ENCODE measurements at places on chromosomes 7 and 10. TPM values are rescaled to one million over a fixed set of nuclear protein-coding genes. Genes with fewer than 3 reads are reported as not detected.

The OPALIN gene
- total RNA-seq: not detected

The CAV1 gene
- total RNA-seq: 611 TPM

The MAPK8 gene
- 34.7 TPM for total RNA-seq

GRCh38 chr7:39623732-39624441 lies 515 bp downstream of the RALA start:
- DNase-seq: no peak

The OR6B1 gene
- not detected for total RNA-seq

The ZP3 gene
- total RNA-seq: not detected

- DNase-seq: no peak
Measured at GRCh38 chr7:1244700-1245523, 12.2 kb downstream of the UNCX start.

DNA sequence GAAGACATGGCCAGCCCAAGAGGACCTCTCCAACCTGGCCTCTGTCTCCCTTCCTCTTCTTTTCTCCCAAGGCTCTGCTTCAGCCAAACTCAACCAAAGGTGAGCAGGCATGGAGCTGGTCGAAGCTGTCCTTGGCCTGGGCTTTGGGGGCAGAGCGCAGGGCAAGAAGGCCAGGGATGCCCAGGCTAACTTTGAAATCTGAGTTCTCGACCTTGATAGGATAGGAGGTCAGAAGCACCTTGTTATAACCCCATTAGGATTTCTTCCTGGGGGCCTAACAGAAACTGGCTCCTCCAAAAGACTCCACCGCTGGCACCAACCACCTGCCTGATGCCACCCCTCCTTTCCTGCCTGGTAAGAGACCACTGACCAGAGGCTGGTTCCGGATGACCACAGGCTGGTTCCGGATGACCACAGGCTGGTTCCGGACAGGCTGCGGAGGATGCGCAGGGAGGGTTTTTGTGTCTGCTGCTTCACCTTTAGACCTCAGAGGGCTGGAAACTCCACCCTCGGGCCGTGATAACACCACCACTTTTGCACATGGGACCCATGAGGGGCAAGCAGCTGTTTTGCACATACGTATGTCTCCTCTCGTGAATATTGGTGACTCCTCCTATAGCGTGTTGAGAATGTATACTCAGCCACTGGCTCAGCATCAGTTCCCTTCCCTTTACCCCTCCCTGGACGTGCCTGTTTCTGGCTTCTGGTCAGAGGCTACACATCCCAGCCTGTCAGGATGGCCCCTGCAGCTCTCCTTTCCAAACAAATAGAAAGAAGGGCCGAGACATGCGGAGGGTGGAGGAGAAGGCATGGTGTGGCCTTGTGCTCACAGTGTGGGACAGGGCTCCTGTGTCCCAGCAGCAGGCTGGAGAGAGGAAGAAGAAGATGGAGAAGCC lies 140.1 kb downstream of the DNAJB6 start:
- DNase-seq: no peak

The PRSS1 gene
- not detected for total RNA-seq

- no peak for DNase-seq
Measured at GRCh38 chr10:46024948-46025347, 5.5 kb downstream of the NCOA4 start.

GRCh38 chr7:80923211-80923612 lies 4.4 kb upstream of the SEMA3C start:
- DNase-seq: no peak

- no peak for DNase-seq
Measured at GRCh38 chr7:138032186-138032585, 30.3 kb upstream of the CREB3L2 start.

DNA sequence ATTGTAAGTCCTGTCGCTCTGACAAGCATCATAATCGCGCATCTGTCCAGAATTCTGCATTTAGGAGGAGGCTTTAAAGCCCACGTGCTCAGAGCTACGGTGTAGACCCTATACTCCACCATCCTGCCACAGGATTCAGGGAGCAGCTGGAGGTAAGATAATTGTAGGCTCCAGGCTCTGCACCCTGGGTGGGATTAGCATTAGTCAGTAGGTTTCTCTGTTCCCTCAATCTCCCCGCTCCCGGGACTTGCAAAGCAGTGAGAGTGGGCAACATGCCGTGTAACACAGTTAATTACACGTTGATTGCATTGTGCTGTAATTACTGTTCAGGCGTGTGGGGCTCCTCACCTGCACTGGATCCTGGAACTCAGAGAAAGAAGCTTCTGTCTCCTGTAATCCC lies 89.3 kb upstream of the CUX1 start:
- no peak for DNase-seq

- DNase-seq: peak; percentile 62
Measured at GRCh38 chr7:64892666-64893309, 10.3 kb upstream of the ZNF273 start.

GRCh38 chr10:19041171-19041570 lies 7.4 kb upstream of the MALRD1 start:
- DNase-seq: no peak

- DNase-seq: no peak
Measured at GRCh38 chr7:44630792-44631457, 24.5 kb downstream of the OGDH start.

- no peak for DNase-seq
Measured at GRCh38 chr10:73813333-73813732, 1.9 kb upstream of the NDST2 start.

DNA sequence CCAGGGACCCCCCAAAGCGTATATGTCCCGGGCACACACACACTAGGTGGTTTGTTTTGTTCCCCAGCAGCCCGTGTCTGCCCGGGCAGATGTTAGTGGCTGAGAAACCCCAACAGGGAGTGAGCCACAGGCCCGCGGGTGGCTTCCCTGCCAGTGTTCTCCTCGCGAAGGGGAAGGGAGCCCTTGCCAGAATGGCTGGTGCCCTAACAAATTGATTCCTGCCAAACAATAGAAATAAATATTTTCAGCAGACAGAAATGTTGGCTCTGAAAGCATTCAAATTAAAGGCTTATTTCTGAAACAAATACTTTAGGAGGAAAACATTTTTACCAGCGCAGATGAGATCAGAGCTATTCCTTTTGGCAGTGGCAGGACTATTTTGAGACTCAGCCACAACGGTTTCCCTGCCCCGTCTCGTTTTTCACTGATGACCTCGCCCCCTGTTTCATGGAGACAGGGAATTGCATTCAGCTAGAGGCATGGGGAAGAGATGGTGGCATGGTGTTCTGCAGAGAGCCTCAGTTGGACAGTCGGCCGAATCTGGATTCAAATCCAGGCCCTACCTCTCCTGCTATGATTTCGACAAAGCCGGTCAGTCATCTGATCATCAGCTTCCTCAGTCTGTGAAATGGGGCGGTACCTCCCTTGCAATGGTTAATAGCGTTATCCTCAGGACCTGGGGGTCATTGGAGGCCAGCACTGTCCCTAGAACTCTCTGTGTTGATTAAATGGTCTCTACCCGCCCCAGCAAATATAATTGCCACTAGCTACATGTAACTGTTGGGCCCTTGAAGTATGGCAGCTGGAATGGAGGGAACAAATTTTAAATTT lies 84.5 kb downstream of the CUX1 start:
- DNase-seq: no peak

DNA sequence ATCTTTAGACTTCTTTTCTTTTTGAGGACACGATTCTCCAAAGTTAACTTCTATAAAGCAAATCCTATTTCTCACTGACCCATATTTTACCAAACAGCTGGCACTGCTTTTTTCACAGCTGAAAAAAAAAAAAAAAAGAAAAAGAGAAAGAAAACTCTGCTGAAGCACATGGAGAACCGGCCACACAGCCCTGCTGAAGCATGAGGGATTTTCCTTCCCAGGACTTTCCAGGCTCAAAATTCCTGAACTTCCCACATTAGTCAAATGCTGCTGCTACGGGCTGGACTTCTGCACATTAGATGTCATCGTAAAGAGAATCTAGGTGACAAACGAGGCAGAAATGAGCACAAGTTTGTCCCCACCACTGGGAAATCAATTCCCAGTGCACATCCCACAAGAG lies 25.2 kb downstream of the HIPK2 start:
- DNase-seq: no peak

The RARRES2 gene
- total RNA-seq: 170 TPM

The RELN gene
- total RNA-seq: 4.9 TPM

DNA sequence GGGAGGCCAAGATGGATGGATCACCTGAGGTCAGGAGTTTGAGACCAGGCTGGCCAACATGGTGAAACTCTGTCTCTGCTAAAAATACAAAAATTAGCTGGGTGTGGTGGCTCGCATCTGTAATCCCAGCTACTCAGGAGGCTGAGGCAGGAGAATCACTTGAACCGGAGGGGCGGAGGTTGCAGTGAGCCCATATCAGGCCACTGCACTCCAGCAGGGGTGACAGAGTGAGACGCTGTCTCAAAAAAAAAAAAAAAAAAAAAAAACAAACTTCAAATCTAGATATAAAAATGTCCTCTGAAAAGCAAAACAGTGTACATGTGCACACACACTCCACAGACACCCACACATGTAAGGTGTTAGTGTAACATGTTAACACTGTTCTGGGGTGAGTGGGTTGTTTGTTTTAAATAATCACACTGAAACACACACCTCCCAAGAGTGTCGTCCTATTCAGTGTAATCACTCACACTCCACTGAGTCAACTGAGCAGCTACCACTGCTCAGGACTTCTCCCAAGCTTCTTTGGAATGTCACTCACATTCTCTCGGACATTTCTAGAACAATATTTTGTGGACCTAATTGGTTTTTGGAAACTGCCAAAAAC lies 12.8 kb upstream of the RGS10 start:
- no peak for DNase-seq

The LMTK2 gene
- 26.2 TPM for total RNA-seq

- no peak for DNase-seq
Measured at GRCh38 chr10:64206409-64206808, 685.2 kb downstream of the REEP3 start.

DNA sequence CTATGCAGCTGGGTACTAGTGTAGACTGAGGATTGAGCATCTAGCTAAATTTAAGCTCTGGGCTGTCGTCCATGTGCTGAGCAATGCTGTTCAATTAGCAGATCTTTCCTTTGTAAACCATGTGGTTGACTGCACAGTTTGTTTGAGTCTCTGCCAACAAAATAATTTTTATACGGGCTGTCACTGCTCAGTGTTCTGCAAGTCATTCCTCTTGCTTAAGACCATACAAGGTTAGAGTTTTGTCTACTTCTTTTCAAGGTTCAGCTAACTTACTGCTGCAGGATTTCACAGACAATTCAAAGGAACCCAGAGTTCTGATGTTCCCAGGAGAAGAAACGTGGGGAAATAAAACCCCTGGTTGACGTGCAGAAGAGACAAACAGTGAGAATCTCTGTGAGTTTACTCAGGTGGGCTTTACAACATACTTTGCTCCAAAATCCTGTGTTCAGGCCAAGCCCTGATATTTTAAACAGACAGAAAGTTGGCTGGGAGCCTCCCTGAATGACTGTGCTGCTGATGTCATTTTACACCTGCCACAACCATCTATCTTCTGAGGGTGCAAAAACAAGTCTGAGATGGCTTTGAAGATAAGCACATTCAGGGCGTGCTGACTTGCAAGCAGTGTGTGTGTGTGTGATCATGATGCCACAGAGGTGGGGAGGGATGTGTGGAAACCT lies 177.1 kb upstream of the SVIL start:
- DNase-seq: no peak

DNA sequence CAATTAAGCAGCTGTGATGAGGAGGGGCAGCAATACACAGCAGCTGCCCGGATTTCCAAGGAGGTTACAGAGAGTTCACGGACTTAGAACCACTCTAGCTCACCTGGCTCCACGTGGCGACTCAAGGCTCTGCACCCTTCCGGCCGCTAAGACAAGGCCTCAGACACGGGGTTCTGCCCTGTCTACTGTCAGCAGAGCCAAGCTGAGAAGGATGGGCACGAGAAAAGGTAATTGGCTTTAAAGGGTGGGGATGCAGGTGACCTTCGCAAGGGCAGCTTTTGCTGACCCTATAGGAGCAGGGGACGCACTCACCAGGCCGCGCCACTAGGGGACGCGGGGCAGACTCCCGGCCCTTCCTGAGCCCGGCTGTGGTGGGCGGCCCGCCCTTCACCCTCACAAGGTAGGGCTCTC lies 152.4 kb downstream of the KIF20B start:
- DNase-seq: no peak

DNA sequence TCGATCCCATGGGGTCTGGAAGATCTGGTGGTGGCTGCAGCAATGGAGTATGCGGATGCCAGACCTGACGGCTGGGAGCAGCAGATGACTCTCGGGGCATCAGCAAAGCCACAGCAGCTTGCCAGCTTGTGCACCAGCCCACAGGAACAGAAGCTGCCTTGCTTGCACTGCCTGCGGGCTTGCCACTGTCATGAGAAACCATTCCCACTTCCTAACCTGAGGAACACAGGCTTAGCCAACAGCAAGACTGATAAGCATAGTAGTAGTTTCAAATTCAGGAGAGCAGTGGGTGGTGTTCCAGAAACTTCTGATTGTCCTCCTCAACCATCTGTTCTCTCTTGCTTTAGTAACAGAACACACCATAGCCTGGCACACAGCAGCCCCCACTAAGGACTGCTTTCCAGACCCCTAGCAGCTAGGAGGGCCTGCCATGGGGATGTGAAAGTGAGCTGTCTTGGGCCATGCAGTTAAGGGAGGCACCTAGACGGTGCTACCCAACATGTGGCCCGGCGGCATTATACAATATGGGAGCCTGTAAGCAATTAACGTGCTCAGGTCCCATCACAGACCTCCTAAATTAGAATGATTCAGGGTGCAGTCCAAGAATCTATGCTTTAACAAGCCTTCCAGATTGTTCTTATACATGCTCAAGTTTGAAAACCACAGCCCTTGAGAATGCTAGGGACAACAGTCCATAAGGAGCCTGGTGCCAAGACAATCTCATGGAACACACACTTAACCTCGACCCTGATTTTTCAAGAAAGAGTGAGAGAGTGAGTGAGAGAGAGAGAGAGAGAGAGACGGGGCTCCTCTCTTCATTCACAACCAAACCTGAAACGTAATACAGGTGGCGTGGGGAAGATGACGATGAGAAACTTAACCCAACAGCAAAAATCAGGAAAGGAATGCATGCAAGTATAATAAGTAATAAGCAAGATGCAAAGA lies 7.1 kb downstream of the ANXA11 start:
- DNase-seq: no peak

DNA sequence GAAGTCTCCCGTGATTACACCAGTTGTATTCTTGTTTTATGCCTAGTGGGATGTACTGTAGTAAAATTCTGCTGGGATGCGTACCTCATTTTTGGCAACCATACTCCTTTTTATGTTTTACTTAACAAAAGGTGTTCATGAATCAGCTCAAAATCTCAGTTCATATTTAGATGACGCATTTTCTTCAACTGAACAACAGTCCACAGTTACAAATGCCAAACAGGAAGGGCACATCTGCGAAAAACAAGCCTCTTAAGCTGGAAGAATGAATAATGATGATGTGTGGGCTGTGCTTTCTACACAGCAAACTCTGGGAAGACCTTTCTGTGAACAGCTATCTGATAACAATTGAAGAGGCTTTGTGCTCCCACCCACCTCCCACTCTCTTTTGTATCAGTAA lies 68.4 kb upstream of the NRBF2 start:
- DNase-seq: no peak

GRCh38 chr10:47418321-47418720 lies 34.2 kb upstream of the ZNF488 start:
- DNase-seq: no peak

- no peak for DNase-seq
Measured at GRCh38 chr10:26481914-26482550, 43.9 kb downstream of the APBB1IP start.
